ENCODE measurements at places on chromosomes 7 and 10. TPM values are rescaled to one million over a fixed set of nuclear protein-coding genes. Genes with fewer than 3 reads are reported as not detected.

Gene SLC18A2
- total RNA-seq = 0.51 TPM

Gene DKK1
- total RNA-seq = not detected

Gene PRPS1L1
- not detected for total RNA-seq

Gene ZCCHC24
- 3.5 TPM for total RNA-seq

Gene ACHE
- 1.2 TPM for total RNA-seq

Gene SGCE
- 24.6 TPM for total RNA-seq

Gene ZNF727
- 2.9 TPM for total RNA-seq

Gene CYP3A7
- total RNA-seq = 0.56 TPM

Gene EFCAB10
- total RNA-seq = not detected

Gene NPC1L1
- total RNA-seq = 0.20 TPM

Gene SEMA3C
- 11.3 TPM for total RNA-seq

Gene TUBAL3
- not detected for total RNA-seq

Gene ZNF853
- total RNA-seq = 6.6 TPM

Gene TDRD1
- total RNA-seq = 1.0 TPM

Gene CCDC146
- total RNA-seq = 3.4 TPM

Gene LIPK
- total RNA-seq = not detected

Gene ENTPD1
- 0.67 TPM for total RNA-seq

Gene CYP2C19
- total RNA-seq = not detected

Data from pancreas (tissue), 10 donors.